Sigmoid colon (tissue), 7 donors: ENCODE measurements at places on chromosomes 4 and X. TPM values are rescaled to one million over a fixed set of nuclear protein-coding genes. Genes with fewer than 3 reads are reported as not detected.

- DNase-seq: no peak
- peaks cover 4% of the 10 kb centered on the region for H3K4me1 ChIP-seq
- peaks cover 48% of the 10 kb centered on the region for H3K36me3 ChIP-seq
- no peaks in the 10 kb centered on the region for H3K27me3 ChIP-seq
- no peak overlapping the region for H3K27ac ChIP-seq
- no peak overlapping the region for H3K4me3 ChIP-seq
Observed at GRCh38 chr4:1987721-1988326, 20.9 kb downstream of the NELFA start.

DNA sequence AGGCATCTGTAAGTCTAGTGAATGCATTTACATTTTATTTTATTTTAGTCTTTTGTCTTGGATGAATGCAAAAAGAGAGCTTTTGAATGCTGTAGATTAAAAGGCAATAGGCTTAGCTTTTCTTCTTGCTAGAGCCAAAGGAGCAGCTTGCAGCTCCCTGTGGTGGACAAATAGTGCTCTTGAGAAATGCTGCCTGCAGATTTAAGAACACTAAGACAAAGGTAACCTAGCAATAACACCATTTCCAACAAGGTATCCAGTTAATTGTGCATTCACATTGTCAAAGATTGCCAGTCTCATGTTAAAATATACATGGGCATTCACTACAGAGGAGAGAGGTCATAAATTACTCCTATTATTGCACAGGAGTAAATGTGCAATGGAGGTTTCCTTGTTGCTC lies 859.2 kb upstream of the PRKX start:
- H3K27ac ChIP-seq: no peak overlapping the region
- H3K4me1 ChIP-seq: no peaks in the 10 kb centered on the region
- H3K27me3 ChIP-seq: no peaks in the 10 kb centered on the region
- H3K4me3 ChIP-seq: no peak overlapping the region

Gene CENPVL1
- not detected for total RNA-seq

Gene PPAT
- total RNA-seq: 4.2 TPM

Gene ZMAT1
- 12.5 TPM for total RNA-seq
